ENCODE measurements at places on chromosomes 7 and 10. TPM values are rescaled to one million over a fixed set of nuclear protein-coding genes. Genes with fewer than 3 reads are reported as not detected.

The ANXA8L1 gene
- not detected for total RNA-seq

The HMX2 gene
- not detected for total RNA-seq

The ZNF37A gene
- 31.9 TPM for total RNA-seq

DNA sequence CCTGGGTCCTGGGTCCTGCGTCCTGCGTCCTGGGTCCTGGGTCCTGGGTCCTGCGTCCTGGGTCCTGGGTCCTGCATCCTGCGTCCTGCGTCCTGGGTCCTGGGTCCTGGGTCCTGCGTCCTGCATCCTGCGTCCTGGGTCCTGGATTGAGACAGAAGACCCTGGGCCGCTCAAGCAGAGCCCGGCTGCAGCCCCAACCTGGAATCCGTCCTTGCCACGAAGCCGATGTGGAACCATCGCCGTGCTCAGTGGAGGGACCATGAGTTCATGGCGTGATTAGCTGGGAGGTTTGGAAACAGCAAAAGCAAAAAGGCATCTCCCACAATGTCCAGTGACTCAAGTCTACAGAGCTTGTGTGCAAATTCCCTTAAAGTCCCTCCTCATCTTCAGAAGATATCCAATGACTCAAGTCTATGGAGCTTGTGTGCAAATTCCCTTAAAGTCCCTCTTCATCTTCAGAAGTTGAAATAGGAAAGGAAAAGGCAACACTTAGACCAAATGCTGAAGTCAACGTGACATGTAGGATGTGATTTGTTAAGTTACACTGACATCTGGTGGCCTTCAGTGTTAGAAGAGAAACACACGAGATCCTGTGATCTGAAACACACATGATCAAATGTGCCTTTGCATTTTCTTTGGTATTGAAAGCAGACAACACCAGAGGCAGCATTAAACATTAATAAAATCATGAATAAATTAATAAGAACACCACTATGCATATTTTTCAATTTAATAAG lies 179.9 kb downstream of the PTPRN2 start:
- DNase-seq, result no peak

GRCh38 chr7:146397141-146397540 lies 280.5 kb downstream of the CNTNAP2 start:
- no peak for DNase-seq

DNA sequence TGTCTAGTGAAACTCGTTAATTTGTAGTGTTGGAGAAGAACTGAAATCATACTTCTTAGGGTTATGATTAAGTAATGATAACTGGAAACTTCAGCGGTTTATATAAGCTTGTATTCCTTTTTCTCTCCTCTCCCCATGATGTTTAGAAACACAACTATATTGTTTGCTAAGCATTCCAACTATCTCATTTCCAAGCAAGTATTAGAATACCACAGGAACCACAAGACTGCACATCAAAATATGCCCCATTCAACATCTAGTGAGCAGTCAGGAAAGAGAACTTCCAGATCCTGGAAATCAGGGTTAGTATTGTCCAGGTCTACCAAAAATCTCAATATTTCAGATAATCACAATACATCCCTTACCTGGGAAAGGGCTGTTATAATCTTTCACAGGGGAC lies 187.6 kb downstream of the CFTR start:
- DNase-seq, result no peak

GRCh38 chr10:112098682-112099081 lies 84.9 kb downstream of the GPAM start:
- no peak for DNase-seq

- DNase-seq, result no peak
Observed at GRCh38 chr10:43658227-43658626, 9.5 kb upstream of the ZNF32 start.

DNA sequence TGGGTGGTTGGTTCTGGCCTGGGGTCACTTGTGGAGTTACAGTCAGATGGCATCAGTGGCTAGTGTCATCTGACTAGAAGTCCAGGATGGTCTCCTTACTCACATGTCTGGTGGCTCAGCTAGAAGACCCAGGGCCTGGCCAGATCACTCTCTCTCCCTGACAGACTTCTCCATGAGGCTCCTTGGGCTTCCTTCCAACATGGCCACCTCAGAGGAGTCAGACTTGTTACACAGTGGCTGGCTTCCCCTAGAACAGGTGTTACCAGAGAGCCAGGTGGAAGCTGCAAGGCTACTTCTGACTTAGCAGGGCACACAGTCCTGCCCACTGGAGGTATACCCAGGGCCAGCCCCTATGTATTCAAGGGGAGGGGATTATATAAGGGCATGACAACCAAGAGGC lies 44.2 kb upstream of the MYL10 start:
- no peak for DNase-seq

DNA sequence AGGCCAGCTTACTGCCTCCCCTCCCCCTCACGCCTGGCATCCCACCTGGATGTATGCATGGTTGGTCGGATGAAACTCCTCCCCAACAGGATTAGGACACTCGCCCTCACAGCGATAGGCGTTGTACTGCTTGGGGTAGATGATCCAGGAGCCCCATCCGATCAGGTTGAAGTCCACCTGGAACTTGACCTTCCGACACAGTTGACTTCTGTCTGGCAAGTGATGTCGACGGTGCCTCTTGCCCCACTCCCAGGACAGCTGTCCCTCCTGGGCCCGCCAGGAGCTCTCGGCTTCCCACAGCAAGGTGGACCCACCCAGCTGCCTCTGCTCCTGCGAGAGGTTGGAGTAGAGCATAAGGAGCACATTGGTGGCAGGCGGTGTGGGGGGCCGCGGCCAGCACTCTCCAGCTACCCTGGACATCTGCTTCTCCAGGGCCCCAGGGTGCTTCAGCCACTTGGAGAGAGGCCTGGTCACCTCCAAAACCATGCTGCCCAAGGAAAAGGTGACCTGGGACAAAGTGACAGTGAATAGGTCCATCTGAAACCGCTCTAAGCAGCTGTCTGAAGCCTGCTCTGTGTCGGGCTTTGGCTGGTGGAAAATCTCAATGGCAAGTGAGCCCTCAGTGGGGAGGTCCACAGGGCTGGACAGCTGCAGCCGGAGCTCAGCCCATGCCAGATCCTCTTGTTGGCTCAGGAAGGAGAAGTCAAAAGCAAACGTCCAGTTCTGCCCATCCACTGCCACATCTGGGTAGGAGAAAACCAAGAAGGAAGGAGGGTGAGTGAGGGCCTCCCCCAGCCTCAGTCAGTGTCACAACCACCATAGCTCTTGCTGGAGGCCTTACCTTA lies 6.0 kb downstream of the NODAL start:
- no peak for DNase-seq
